Lung microvascular endothelial cell (primary cell): ENCODE measurements at places on chromosomes 2 and 18.

GRCh38 chr2:174518395-174518794, 31.6 kb upstream of the GPR155 start:
- DNase-seq, result no peak

GRCh38 chr2:121816797-121817196, 61.3 kb downstream of the TSN start:
- DNase-seq, result no peak

GRCh38 chr2:52135235-52135634, 1103.3 kb upstream of the NRXN1 start:
- DNase-seq, result no peak

DNA sequence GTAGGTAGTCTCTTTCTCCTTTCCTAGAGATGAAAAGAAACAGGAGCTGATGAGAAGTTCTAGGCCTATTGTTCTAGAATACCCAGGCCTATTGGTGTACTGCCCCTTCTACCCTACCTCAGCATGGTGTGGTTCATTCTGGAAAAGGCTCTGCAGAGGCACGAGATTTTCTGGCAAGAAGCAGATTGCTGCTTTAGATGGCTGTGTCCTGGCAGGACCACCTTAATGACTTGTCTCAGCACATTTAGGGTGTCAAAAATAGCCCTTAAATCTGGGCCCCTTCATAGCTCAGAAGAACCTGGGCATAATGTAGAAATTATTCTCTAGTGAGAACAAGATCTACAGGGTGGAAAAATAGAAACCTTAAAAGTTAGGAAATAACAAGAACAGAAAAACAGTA, 87.9 kb downstream of the BCL2L11 start:
- no peak for DNase-seq

GRCh38 chr18:70659036-70659925, 370.4 kb downstream of the SOCS6 start:
- DNase-seq, result no peak

DNA sequence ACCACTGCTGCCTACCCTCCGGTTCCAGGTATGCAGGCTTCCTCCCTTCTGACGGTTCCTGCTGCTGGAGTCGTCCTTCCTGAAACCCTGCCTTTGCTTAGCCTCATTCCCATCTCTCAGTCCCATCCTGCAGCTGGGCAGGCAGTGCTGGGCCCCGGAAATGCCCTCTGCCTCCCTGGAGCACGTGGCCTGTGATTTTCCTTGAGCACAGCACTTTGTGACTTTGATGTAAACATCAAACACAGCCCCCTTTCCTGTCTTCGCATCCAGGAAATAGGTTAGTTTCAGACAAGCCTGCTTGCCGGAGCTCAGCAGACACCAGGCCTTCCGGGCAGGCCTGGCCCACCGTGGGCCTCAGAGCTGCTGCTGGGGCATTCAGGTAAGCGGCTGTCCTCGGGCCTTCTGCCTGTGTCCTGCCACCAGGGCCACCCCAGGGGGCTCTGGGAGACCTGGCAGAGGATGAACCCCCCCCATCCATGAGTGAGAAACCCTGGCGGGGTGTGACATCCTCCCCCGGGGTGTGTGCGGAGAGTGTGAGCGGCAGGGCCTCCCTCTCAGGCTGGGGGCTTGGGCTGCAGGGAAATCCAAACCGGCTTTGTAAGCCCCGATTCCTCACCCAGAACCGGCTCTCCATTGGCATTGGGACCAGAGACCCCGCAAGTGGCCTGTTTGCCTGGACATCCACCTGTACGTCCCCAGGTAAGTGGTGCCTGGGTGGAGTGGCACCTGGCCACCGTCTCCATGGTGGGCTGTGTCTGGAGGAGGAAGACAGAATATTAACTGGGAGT, at the start of gene ZAP70:
TSS of gene ZAP70 (plus strand) at position 281 of the 788 bp plus-strand sequence. CDS start 10,461 bp downstream, outside the sequence.
- DNase-seq, result no peak

DNA sequence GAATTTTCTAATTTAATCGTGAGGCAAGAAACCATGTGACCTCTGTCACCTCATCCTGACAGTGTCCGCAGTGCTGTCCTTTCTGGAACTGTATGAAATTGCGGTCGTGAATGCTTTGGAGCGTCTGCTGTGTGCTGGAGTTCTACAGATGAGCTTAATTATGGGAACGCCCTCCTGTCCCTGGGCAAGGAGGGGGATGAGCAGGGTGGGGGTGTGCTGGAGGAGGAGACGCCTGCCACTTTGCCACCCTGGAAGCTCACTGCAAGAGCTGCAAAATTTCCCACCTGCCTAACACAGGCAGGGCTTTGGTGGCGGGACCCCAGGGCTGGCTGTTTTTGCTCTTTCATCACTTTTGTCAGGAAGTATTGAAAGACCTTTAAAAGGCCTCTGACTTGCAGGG, 6.5 kb downstream of the LPIN1 start:
- DNase-seq, result no peak
